Naive thymus-derived CD4-positive, alpha-beta T cell (primary cell): ENCODE measurements at places on chromosomes 7 and 10. TPM values are rescaled to one million over a fixed set of nuclear protein-coding genes. Genes with fewer than 3 reads are reported as not detected.
A peak's percentile ranks its signal among the peaks of the same experiment; 100 is the strongest.

The SPOCK2 gene
- 312 TPM for total RNA-seq

The EPO gene
- not detected in 2 replicates for total RNA-seq

The CNTNAP2 gene
- total RNA-seq, result 0.24 TPM

DNA sequence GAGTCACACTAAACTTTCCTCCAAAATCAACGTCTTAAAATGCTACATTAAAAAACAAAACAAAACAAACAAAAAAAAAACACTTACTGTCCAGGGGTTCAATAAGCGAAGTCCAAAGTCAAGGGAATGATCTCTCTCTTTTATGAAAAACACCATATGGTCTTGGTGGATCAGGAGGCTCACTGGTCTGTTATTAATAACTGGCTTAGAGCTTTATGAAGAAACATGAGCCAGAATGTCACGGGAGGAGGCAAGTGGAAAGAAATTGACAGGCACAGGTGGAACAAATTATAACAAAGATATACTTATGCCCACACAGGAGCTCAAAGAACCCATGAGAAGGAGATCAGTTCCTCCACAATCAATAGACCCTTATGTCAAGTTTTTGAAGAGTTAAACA, at the start of gene MRLN:
Gene MRLN (minus strand): TSS at position 189 of the 400 bp plus-strand sequence.
- no peak for DNase-seq

- DNase-seq, result no peak
These were observed 578.5 kb downstream of the SH2D4B start for GRCh38 chr10:81116201-81116600.

DNA sequence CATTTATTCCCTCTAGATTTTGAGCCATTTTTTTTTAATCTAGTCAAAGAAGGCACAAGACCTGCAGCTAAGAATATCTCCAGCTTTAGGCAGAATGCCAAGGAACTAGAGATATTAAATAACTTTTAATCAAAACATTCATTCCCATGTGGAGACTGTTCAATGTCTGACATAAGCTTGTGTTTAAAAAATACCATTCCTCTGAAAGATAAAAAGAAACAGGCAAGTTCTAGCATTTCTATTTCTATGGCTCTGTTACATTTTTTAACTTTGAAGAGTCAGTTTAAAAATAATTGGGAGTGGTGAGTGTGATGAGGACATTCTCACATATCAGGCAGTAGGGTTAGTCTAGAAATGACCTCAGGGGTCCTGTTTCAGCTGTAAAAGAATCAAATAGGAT, 48.0 kb downstream of the RHOBTB1 start:
- no peak for DNase-seq

DNA sequence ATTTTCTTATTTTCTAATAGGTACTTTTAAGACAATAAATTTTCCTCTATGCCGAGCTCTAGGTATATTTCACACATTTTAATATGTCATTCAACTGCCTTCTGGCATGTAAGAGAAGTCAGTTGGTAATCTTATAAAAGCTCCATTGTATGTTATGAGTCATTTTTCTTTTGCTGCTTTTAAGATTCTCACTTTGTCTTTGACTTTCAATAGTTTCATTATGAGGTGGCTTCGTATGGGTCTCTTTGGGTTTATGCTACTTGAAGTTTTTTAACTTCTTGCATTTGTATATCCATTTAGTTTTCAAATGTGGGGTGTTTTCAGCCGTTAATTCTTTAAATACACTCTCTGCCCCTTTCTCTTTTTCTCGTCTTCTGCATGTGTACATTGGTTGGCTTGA, 80.5 kb downstream of the ABCA13 start:
- DNase-seq, result no peak

GRCh38 chr10:110648692-110649346, 4.7 kb downstream of the RBM20 start:
- DNase-seq, result no peak

DNA sequence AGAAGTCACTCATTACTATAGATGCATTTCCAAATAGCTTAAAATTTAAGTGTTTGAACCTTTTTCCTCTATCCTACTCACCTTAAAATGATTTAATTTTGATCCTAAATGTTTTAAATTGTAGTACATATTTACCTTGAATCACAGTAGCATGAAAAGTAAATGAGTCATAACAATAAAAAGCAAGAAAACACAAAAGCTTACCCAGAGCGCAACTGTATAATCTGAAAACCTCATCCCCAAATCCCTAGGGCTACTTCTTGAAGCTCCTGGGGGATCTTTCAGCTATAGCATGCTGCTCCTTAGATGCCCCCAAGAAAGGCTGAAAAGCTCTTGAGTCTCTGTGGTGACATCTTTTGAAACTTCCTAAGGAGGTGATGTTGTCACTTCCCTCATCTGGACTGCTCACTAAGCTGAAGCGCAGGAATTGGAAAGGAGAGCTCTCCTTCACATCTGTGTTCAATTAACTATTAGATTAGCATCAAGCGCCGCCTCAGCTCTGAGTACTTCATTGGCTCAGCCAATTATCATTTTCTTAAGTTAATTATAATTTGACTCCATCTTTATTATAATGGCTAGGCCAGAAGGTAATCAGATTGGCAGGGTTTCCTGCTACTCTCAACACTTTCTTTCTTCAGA, 60.2 kb downstream of the SEMA3E start:
- no peak for DNase-seq

GRCh38 chr10:103493916-103494877, 692 bp downstream of the NEURL1 start:
- DNase-seq, result peak; percentile 53

GRCh38 chr10:107653832-107654287, 489.4 kb upstream of the SORCS1 start:
- DNase-seq, result no peak
